ENCODE measurements at places on chromosomes 2 and 18.

- no peak for DNase-seq
Observed at GRCh38 chr2:34368304-34368703, 769.2 kb upstream of the FAM98A start.

DNA sequence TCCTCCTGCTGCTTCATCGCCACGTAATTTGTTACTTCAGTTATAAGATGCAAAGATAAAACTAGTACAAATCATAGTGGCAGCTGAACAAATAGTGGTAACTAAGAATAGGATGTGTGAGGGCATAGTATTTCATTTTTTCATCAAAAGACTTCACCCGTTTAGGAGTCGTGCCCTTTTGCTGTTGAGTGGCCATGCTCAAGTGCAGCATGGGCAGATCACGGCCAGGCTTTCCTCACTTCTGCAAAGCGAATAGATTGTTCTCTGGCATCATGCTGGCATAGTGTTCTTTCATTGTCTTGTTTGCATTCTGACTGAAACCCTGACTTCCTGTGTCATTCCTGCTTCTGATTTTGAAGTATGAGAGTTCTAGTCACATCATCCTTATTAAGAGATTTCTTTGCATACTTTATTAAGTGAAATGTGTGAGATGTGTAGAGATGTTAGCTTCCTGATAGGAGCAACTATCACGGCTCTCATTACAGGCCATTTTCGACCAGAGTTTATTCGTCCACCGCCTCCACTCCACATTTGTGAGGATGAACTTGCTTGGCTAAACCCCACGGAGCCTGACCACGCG lies 11.8 kb downstream of the CNOT11 start:
- DNase-seq = no peak

DNA sequence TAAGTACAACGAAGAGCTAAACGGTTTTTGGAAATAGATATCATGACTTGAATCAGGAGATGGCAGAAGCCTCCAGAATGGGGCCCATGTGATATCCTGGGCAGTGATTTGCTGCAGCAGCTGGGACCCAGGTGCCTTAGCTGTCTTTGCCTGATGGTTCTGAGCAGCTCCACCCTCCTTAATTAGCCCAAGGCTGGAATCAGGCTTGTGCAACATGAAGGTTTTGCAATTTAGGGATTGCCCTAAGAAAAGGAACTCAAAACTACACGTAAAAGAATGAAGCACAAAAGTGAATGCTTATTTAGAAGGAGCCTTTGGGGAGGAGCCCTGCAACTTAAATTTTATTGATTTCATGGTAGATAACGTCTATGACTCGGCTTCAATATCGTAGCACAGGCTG lies 17.3 kb upstream of the CNDP2 start:
- no peak for DNase-seq

DNA sequence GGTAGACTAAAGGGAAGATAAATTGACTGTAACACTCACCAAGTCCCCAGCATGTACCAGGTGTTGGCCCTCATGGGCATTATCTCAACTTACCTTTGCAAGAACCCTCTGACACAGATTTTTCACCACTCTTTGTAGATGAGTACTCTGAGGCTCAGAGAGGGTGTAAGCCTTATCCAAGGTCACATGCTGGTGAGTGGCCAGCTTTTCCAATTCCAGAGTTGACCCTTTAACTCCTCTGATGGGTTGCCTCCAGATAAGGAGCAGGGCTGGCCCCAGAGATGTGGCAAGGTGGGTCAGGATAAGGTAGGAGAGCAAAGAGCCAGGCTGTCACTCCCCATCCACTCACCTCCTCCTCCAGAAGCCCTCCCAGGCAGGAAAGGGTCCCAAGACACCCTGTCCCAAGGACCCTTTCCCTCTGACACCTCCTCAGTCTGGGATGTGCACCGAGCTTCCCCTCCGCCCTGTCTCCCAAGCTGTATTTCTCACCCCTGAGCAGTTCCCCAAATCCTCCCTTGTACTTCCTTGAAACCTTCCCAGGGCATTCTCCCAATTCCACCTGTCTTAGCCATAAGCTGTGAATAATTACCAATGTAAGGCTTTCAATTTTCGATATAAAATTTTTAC lies 165.9 kb downstream of the ZFP36L2 start:
- DNase-seq = no peak

DNA sequence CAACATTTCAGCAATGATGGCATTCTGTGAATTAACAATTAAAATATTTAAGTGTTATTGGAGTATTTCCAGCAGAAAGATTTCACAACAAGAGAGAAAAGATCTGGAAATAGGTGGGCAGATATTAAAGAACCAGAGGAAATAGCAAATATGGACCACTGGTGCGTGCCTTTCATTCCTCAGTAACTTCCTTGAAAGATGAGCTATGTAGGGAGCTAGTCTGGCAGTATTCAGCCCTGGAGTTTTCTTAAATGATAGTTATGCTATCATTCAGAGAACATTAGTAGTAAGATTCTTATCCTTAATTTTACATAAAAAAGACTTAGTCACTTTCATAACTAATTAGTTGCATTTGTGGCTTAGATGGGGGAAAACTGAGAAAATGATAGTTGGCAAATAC lies 41.5 kb downstream of the TANC1 start:
- DNase-seq = no peak

GRCh38 chr2:73225513-73226360 lies 7.3 kb downstream of the PRADC1 start:
- no peak for DNase-seq

- DNase-seq = no peak
Observed at GRCh38 chr2:84958135-84959059, 12.6 kb upstream of the KCMF1 start.

GRCh38 chr2:12032398-12032797 lies 286.0 kb downstream of the LPIN1 start:
- no peak for DNase-seq

DNA sequence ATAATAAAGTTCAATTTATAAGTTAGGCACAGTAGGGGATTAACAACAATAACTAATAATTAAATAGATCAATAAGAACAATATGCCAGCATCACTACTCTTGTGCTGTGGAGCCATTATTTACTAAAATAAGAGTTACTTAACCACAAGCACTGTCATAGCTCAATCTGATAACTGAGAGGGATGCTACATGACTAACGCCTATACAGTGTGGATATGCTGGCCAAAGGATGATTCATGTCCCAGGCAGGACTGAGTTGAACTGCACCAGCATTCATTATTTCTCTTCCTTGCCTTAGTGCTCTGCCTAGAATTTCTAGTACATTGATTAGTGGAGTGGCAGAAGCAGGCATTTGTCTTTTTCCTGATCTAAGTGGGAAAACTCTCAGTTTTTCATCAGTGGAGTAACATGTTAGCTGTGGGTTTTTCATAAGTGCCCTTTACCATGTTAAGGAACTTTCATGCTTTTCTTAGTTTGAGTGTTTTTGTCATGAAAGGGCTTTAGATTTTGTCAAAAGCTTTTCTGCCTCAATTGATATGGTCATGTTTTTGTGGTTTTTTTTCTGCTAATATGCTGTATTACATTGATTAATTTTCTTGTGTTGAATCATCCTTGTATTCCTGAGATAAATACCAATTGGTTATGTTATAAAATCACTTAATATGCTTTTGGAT lies 21.7 kb downstream of the KIAA1328 start:
- DNase-seq = no peak

GRCh38 chr2:64331114-64331645 lies 122.8 kb upstream of the LGALSL start:
- no peak for DNase-seq

DNA sequence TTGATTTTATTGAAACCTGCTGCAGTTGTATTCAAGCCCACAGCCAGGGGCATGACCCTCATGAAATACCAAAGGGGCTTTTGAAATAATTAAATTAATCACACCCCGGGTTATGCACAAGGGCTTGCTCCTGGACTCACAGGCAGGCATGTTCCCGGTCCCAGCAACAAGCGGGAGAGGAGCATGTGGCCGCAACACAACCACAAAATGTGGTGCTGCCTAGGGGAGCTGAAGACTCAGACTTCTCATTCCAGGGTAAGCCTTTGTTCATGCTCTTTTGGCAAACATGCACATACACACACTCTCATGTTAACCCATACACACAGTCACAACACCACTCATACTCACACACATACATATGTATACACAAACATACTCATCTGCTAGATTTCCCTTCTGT lies 233.7 kb upstream of the SMAD2 start:
- no peak for DNase-seq
